ENCODE measurements at places on chromosomes 1 and 21.

DNA sequence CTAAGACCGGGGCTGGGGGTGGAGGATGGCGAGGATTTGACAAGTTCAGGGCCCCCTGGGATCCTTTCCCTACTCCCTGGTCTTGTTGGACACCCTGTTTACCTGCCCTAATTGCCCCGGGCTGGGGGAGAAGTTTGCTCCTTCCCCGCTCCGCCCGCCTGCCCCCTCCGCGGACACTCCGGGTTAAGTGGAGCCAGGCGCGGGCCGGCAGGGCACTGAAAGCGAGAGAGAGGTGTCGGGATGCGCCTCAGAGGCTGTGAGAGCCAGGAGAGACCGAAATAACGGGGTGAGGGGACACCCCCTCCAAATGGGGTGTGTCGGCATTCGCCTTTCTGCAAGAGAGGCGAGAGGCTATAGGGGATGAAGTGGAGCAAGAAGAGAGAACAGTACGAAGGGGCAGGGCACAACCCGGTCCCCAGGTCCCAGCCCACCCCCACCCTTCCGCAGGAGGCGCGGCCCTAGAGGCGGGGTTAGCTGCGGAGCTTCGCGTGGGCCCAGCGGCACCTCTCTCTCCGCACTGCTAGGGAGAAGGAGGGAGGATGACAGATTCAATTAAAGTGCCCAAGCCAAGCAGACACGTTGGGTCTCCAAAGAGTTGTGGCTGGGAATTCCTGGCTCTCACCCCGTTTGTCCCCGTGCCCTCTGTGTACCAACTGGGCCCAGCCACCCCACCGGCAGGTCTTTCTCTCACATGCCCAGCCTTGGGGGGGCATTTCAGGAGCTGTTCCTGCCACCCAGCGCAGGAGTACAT lies 3.8 kb downstream of the EFNA3 start:
- no peak for DNase-seq

GRCh38 chr1:174134003-174134659 lies 25.2 kb upstream of the RABGAP1L start:
- no peak for DNase-seq

DNA sequence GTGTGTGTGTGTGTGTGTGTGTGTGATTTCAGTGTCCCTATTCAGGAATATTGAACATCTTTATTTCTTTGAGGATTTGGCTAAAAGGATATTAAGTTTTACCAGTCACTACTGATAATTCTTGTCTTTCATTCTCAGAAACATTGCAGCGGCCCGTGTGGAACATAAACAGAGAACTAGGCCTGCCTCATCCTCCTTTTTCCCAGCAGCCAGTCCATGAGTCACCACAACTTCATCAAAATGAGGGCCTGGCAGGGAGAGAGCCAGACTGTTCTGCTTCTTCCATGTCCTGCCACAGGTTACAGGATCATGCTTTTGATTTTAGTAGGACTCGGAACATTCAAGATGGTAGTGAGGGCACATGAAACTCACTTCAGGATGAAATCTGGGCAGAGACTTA lies 50.7 kb downstream of the LRIG2 start:
- DNase-seq: no peak

DNA sequence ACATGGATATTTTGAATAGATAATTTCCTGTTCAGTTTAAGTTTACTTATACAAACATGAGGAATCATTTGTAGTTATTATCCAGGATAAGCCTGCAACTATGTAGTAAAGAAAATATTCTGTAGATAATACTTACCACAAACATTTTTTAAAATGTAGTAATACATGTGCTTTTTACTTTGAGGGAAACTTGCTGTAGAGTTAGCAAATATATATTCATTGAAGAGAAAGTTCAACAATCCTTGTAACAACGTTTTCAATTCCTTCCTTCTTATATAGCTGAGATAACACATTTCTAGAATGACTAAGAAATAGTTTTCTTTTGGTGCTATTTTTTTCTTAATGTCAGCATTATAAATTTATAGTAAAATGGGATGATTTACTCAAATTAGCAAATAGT lies 664.6 kb upstream of the ADAMTS5 start:
- no peak for DNase-seq

- no peak for DNase-seq
Observed at GRCh38 chr21:41685511-41686149, 81.2 kb downstream of the RIPK4 start.

DNA sequence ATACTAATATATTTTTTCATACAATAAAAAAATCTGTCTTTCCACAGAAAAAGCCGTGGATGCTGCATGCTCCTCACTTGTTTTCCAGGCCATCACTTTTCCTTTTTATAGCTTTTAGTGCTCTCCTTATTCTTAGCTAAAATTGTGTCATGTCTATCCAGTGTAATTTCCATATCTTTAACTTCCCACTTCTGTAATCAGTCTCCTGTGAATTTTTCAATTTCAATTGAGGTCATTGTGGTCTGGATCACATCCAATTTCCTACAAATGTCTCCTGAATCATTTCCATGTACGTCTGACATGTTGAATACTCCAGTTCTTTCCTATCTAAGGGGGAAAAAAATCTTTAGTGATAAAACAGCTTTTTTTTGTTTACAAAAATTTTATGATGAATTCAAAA lies 838.2 kb upstream of the B3GALT2 start:
- DNase-seq: no peak

GRCh38 chr1:108813326-108813725 lies 43.6 kb downstream of the AKNAD1 start:
- no peak for DNase-seq

DNA sequence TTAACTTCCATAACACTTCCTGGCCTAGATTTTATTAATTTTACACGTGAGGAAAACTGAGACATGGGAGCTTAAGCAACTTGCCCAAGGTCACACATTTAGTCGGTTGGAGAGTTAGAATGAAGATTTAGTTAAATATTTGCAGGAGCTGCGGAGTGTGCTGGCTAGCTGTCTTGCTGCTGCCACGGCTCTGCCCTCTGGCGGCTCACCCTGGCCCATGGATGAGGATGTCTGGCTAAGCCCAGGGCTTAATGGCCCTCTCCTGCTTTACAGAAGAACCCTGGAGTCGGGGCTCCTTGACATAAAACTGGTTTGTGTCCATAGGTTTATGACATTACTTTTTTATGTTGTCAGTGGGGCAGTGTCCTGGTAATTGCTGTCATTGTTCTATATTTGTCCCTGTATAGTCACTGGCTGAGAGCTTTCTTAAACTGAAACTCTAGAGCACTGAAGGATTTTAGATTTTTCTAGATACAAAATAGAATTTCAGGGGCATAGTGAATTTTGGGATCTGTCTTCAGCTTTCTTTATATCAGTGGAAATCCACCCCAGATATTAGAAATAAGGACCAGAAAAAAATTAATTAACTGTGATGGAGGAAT lies 88.9 kb upstream of the WLS start:
- DNase-seq: no peak

GRCh38 chr1:245715970-245716369 lies 561.2 kb downstream of the KIF26B start:
- DNase-seq: no peak

DNA sequence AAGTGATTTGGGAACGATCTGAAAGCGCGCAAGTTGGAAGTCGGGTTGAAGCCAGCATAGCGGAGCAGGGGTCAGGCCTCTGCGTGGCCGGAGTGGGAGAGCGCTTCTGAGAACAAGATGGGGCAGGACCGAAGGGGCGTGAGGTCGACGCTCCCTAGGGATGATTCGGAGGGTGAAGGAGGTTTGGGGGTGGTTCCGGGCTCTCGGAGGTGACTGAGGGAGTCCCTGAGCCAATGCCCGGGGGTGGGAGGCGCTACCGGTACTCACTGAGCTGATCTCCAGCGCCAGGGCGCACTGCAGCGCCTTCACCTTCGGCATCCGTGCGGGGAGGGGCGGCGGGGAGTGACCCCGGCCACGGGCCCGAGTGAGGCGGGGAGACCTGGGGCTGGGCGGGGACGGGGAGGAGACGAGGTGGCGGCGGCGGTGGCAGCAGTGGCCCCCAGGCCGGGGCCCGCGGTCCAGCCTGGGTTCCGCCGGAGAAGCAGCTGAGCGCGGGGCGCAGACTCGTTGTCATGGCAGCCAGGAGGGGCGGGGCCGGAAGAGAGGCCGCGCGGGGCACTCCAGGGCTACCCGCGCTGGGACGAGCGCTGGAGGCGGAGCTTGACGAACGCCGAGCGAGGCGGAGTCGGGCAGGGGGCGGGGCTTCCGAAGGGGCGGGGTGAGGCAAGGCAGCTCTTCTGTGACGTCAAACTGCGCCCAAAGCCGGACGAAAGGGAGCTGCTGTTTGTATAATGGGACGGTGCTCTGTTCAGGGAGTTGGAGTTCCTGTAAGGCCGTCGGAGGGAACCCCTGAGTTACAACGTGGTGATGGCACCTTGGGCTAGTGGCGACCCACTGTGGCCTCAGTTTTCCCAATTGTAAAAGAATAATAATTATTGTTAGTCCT lies at the start of gene SPATA6:
TSS of gene SPATA6 (minus strand) at position 514 of the 886 bp plus-strand sequence. CDS start at position 318, 196 bp downstream.
- peak; percentile 92 for DNase-seq

GRCh38 chr1:77687519-77687906 lies 5.1 kb upstream of the ZZZ3 start:
- DNase-seq: no peak

DNA sequence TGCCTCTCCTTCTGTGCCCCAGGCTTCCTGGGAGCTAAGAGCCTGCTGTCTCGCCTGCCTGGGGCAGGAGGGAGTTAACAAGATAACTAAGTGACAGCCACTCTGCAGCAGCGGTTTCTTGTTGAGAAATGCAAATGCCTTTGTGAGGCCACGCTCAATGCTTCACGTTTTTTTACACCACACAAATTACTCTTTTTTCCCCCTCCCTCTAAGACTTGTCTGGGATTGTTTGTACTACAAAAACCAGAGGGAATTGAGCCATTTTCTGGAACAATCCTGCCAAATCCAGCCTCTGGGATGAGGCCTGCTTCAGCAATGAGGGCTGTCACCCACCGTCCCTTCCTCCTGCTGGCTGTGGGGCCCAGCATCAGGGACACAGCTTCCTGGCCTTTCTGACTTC lies 119.6 kb downstream of the ACTL8 start:
- DNase-seq: no peak
